ENCODE measurements at places on chromosomes 5 and 9.
A peak's percentile ranks its signal among the peaks of the same experiment; 100 is the strongest.

- no peak for DNase-seq
Measured at GRCh38 chr5:79168031-79168430, 56.4 kb downstream of the BHMT start.

GRCh38 chr5:42985129-42986037, 54.7 kb downstream of the ANXA2R start:
- DNase-seq = no peak

- DNase-seq = no peak
Measured at GRCh38 chr5:129392681-129393080, 67.4 kb upstream of the ADAMTS19 start.

- DNase-seq = no peak
Measured at GRCh38 chr5:14017904-14018303, 73.4 kb upstream of the DNAH5 start.

GRCh38 chr9:136239983-136240330, 5.7 kb downstream of the QSOX2 start:
- no peak for DNase-seq

DNA sequence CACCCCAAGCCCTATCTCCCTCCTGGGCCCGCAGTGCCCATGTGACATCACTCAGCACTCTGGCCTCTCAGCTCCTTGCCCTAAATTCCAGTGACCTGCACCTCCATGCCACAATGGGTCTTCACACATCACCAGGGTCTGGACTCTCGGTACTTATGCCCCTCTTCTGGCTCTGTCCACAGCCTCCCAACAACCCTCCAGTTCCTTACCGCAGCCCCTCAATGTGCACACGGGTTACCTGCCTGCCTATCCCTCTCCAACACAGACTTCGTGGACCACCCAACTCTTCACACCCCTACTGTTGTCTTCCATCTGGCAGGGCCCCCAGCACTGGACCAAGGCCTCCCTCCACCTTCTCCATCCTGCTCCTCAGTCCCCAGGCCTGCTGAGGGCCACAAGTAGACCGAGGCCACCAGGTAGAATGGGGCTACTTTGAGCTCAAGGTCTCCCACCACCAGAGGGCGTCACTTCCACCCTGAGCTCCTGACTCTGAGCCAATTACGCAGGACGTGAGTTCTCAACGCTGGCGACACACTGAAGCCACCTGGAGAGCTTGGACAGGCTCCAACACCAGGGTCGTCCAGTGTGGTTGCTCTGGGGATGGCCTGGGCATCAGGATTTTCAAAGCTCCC, 172.1 kb downstream of the GABBR2 start:
- DNase-seq = peak; percentile 55

DNA sequence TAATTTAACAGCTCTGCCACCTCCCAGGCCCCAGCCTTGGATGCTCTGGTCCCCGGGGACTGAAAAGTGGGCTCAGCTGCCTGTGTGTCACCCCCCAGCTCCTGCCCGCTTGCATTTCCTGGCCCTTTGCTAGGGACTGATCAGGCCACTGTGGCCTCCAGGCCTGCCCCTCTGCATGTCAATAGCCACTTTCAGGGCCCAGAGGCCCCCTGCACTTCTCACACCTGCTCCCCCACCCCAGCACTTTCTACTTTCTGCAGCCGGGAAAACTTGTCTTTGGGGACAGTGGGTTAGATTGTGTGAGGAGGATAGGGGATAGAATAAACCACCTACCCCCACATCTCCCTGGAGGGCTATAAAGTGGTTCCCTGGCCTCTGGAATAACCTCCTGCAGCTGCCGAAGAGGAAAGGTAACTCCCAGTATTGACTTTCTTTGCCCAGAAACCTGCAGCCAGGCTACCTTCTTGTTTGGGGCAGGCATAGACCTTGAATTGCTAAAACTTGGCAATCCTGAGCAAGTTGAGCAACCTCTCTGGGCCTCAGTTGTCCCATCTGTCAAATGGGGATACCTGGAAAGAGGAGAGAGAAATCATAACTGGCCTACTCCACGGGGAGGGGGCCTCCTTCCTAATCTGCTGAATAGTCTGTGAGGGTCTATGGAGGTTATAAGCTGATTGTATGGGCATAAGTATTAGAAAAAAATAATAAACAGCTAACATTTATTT, 7.8 kb downstream of the AIF1L start:
- no peak for DNase-seq

DNA sequence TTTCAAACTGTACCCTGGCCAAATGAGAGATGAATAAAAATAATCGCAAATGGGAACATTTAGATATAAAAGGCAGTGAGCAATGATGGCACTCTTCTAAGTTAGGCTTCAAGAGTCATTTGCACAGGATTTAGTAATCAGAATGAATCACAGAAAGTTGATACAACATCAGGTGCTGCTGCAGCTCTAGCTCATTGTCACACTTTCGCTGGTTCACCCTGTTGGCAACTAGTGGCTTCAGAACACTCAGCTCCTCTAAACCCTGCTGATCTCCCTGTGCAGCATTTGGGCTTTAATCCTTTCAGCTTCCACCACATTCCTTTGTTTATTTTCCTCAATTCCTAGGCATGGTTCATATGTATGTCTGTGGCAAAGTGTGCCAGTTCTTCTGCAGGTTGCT, 2071.2 kb upstream of the CDH6 start:
- no peak for DNase-seq

- no peak for DNase-seq
Measured at GRCh38 chr5:117568126-117568525, 993.5 kb upstream of the SEMA6A start.

GRCh38 chr9:100498592-100498991, 25.6 kb downstream of the TMEFF1 start:
- no peak for DNase-seq

DNA sequence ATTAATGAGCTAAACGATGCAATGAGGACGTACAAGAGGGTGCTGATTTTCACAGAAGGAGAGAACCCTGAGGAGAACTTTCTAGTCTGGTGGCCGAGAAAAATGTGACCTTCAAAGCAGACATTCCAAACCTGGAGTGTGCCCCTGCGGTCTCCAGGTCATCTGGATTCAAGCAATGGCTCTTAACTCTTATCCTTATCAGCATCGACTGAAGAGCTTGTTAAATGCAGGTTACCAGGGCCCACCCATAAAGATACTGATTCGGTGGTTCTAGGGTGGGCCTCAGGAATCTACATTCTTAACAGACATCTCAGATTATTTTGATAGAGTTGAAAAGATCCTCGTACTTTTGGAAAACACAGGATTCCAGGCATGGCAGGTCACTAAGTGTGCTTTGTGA, 103.6 kb upstream of the SAP30L start:
- no peak for DNase-seq

DNA sequence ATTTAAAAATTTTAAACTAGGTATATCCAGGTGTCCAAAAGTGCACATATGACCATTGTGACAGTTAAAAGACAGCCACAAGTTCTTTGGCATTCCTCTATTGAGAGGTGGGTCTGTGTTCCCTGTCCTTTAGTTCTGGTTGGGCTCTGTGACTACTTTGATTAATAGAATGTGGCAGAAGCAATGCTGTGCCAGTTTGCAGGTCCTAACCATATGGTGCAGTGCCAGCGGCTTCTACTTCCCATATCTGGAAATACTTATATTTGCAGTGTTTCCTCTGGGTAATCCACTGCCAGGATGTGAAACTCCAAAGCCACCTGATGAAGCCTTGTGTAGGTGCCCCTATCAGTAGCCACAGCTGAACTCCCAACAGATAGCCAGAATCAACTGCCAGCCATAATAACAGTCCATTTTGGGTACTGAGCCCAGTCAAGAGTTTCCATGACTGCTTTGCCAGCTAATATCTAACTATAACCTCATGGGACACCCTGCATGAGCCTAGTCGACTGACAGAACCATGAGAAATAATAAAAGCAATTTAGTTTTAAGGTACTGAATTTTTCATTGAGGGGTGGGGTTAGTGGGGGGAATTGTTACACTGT, 361.0 kb upstream of the SEMA6A start:
- no peak for DNase-seq

DNA sequence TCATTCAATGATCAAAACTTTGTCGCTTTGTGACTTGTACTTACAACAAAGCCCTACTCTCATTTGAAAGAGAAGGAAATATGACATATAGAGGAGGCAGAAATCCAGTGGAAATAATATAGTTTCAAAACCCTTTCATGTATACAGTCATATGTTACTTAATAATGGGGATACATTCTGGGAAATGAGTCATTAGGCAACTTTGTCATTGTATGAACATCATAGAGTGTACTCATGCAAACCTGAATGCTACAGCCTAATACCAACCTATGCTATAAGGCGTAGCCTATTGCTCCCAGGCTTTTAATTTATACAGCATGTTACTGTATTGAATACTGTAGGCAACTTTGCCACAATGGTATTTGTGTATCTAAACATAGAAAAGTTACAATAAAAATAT, 69.0 kb upstream of the SMC2 start:
- DNase-seq = no peak

DNA sequence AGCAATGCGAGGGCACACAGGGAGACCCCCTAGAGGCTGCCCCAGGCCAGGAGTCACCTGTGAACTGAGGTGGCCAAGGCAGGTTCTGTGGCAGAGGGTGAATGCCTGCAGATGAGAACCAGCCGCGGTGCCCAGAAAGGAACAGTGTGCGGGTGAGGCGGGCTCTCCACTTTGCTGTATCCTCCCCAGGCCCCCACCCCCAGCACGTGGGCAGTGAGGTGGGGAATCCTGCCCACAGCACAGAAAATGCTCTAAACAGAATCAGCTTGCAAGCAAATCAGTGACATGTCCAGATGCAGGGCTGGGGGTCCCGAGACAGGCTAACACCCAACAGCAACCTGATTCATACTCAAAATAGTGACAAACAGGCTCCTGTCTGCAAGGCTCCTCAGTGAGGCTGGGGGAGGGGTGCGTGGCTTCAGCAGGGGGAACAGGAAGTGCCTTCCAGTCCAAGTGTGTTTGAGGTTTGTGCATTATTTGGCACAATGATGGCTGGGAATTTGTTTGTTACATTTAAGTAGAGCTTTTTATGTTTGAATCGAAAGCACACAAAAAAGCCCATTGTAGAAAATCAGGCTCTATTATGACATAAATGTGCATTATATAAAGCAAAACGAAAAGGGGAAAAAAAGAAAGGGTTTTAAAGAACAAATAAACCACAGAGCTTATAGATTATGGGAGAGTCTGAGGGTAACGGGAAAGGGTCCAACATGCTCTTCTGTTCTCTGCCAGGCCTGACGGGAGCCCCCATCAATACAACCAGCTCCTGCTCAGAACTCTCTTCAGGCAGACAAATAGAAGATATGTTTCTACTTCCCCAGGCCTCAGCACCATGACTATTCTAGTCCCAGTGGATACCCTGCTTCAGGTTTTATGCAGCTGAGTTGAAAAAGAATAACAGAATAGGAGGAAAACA, 201.3 kb downstream of the HSD17B3 start:
- peak; percentile 38 for DNase-seq

DNA sequence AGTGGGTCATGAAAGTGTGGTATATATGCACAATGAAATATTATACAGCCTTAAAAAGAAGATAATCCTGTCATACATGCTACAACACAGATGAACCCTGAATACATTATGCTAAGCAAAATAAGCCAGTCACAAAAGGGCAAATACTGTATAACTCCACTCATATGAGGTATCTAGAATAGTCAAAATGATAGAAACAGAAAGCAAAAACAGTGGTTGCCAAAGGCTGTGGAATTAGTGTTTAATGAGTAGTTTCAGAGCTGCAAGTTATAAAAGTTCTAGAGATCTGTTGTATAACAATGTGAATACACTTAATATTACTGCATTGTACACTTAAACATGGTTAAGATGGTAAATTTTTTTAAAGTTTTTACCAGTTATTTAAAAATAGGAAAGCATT, 135.0 kb downstream of the OXCT1 start:
- DNase-seq = no peak

DNA sequence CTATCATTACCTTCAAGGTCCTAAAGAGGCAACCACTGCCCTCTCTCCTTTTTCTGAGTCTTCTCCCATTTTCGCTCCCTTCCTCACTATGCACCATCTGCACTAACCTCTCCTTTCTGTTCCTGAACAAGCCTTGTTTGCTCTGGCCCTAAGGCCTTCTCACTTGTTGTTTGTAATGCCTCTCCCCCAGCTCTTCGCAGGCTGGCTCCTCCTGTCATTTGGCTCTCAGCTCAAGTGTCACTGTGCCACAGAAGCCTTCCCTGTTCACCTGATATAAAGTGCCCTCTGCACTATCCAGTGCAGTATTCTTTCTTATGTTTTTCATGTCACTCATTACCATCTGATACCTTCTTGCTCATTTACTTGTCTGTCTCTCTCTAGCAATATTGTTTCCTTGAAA, 303.7 kb downstream of the KCNN2 start:
- no peak for DNase-seq

DNA sequence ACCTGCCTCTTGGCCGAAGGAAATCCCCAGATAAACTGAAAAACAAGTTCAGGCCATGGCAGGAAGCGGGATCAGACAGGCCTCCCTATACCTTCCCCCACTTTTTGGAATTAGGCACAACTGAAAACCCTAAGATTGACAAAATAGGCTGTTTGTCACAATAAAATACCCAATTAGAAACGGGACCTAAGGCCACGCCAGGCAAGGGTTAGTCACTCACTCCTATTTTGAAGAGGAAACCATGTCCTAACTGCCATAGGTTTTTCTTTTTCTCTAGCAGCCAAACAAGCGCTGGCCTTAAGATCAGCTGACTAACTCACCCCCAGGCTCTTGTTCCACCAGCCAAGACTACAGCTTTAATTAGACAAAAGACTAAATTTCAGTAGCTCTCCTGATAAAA, 11.9 kb downstream of the FBP2 start:
- DNase-seq = no peak

GRCh38 chr5:14107536-14107935, 35.6 kb upstream of the TRIO start:
- DNase-seq = no peak

DNA sequence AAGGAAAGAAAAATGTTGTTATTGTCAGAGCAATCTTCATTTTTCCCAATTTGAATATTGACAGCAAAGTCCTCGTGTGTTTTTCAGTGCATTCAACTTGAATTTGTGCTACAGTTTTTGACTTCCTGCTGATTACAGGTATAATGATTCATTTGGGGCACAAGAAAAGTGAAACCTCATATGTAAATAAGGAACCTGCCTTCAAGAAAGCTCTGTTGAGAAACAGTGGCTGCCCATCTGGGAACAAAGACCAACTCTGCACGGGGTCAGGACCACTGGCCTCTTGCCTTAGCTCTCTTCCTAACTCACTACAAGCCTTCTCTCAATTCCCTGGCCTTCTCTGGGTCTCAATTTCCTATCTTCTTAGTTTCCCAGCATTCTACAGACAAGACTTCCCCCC, 21.0 kb downstream of the TIMD4 start:
- DNase-seq = no peak

- no peak for DNase-seq
Measured at GRCh38 chr5:93704996-93705395, 36.4 kb downstream of the POU5F2 start.
